Activated CD4-positive, alpha-beta memory T cell treated with anti-CD3 and anti-CD28 coated beads for 36 hours (primary cell): ENCODE measurements at places on chromosomes 16 and 17. TPM values are rescaled to one million over a fixed set of nuclear protein-coding genes. Genes with fewer than 3 reads are reported as not detected.

MOSMO gene
- 9.6 TPM for total RNA-seq

- no peak for DNase-seq
Observed at GRCh38 chr17:27983853-27984252, 58.6 kb upstream of the NLK start.

DNA sequence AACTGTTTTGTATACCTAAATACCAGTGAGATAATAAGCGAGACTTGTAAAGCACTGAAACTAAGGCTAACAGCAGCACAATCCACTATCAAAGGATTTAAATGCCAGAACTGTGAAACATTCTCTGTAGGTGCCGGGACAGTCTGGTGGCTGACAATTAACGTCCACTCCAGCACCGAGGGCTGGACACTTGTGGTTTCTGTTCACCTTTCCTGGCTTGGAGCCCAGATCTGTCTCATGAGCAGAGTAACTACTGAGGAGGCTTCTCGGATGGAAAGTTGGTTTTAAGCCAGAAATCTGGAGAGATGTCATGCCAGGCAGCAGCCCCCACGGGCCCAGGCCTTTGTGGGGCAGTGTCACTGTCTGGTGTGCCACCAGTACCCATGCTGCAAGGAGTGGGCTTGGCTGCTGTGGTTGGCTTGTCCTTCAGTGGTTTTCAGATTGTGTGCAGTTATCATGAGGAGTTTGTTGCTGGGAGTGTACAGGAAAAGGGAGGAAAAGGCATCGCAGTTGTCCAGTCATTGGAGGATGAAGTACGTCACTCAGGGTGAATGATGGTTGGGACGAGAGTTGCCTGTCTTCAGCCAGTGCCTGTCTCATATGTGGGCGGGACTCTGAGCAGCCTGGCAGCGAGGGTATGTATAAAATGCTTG lies 35.5 kb downstream of the UBN1 start:
- no peak for DNase-seq

DNA sequence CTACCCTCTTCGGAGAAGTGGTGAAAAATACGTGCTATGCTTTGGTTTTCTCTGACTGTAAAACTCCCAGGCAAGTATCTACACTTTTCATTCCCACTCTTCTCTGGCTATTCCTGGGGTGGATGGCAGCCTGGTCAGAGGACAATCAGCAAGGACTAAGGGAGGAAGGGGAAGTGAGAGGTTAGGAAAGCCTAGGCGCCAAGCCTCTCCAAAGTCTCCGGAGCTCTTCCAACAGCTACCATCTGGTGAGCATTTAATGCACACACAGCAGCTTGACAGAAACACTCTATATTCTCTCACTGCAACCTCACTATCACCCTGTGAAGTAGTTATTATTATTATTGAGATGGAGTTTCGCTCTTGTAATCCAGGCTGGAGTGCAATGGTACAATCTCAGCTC lies 65.1 kb downstream of the WSCD1 start:
- no peak for DNase-seq

DNA sequence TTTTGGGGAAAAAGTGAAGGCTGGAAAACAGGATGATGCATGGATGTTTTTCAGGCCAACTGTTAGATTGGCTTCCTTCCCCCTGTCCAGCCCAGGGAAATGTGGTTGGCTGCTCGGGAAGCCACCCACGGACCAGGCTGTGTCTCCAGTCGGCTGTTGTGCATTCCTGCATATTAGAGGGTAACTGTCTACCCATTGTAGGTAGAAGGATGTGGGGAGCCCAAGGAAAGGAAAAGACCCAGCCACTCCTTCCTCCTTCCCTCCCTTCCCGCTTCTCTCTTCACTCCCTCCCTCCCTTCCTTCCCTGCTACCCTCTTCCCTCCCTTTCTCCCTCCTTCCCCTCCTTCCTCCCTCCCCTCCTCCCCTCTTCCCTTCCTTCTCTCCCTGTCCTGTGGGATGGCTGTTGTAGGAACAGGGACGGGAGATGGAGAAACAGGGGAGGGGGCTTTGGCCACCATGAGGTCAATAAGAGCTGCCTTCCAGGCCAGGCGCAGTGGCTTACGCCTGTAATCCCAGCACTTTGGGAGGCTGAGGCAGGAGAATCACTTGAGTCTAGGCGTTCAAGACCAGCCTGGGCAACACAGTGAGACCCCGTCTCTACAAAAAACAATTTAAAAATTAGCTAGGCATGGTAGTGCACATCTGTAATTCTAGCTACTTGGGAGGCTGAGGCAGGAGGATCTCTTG lies 16.9 kb downstream of the SYT17 start:
- no peak for DNase-seq

DNA sequence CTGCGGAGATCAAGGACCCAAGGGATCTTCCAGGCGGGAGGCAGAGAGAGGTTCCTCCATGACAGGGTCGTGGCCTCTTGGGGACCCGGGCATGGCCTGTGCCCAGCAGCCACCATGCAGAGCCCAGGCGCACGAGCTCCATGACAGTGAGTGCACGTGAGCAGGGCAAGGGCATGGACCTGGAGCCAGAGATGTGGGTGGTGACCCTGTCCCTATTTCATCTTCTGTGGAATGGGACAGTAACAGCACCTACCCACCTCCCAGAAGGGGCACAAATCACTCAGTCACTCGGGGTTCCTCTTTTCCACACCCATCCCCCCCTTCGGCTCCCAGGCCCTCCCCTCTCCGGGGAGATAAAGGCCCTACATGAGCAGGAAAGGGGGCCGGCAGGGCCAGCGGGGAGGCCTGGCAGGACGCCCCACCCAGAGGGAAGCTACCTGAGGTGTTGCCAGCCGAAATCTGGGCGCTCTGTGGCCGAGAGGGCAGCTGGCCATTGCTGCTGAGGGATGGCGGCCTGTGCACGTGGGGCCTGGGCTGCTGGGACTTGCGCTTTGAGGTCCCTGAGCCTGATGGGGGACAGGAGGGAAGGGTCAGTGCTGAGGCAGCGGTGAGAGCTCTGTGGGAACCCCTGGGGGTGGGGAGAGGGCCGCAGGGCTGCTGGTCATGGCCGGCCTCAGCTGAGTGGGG lies 10.4 kb downstream of the UBALD2 start:
- DNase-seq, result no peak

- peak; percentile 66 for DNase-seq
Observed at GRCh38 chr16:68275611-68276191, 11.4 kb downstream of the SLC7A6 start.

CCL7 gene
- total RNA-seq, result not detected

UMOD gene
- not detected for total RNA-seq

- DNase-seq, result peak; percentile 42
Observed at GRCh38 chr16:11312718-11313492, 31.8 kb upstream of the PRM1 start.

DNA sequence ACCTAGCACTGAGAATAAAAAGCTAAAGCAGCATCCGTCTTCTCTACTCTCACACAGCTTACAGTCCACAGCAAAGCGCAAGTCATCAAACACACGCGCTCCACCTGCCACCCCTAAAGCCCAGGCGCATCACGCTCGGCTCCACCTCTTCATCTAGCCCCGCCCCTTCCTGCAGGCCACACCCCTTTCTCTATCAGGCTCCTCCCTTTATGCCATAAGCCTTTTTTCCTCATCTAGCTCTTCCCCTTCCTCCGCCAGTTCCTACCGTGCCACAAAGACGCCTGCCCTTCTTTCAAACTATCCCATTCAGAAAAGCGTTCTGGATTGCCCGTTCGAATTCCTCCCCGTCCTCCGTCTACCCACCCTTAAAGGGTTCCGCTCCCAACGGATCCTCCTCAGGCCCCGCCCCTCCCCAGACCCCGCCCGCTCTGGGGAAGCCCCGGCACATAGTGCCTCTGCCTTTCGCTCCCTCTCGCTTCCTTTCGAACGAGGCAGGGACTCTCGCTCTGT lies 417 bp downstream of the C16orf46 start:
- peak; percentile 94 for DNase-seq

SLC12A3 gene
- total RNA-seq, result not detected

HNF1B gene
- total RNA-seq, result not detected
